Stimulated activated CD8-positive, alpha-beta memory T cell treated with anti-CD3 and anti-CD28 coated beads, Interleukin-2, amount 100 ng/mL, for 48 hours (primary cell): ENCODE measurements at places on chromosomes 5 and 9.

DNA sequence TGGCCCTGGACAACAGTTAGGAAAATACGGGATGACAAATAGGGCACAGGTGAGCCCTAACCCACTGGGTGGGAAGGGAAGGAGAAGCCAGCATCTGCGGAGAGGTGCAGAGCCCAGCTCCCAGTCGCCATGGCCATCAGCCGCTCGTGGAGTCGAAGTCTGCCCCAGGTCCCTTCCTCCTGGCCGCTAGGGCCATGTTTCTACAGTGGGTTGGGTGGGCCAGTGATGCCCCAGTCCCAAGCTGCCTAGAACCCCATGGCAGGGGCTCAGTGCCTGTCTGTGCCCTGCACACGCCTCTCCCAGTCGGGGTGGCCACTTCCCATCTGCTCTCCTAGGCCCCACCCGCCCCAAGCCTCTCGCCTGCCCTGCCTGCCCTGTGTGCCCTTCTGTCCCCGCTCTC, 34.8 kb downstream of the OLFM1 start:
- no peak for DNase-seq

- no peak for DNase-seq
These were observed 12.2 kb downstream of the ERGIC1 start for GRCh38 chr5:172846249-172846648.

GRCh38 chr5:123928401-123928800, 416.4 kb downstream of the CSNK1G3 start:
- no peak for DNase-seq

DNA sequence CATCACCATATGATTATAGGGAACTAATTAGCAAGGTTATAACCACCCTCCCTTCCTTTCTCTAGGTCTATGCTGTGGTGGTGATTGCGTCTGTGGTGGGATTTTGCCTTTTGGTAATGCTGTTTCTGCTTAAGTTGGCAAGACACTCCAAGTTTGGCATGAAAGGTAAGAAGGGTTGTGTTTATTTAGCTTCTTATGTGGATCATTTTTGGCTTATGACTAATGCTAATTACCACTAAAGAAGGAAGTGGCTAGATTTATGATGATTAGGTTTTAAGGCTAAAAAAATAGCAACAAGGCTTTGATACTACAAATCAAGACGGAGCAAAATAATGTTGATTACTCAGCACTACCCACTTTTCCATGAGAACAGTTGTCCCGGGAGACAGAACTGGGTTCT, 82.4 kb downstream of the NTRK2 start:
- no peak for DNase-seq

DNA sequence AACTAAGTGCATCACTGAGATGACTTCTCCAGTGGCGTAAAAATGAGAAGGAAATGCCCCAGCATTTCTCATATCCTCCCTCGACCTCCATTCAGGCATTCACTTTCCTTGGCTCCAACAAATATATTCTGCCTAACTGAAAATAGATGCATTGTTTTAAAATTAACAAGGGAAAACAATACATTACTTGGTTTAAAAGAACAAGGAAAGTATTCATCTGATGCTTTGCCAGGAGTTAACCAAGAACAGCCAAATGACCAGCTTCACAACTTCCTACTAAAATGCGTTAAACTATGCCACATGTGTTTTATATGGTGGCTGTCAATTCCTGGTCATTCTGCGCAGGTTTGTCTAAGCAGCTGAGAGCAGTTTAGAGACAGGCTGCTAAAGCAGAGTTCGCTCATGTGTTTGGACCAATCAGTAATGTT, 121.4 kb downstream of the GNAQ start:
- no peak for DNase-seq

DNA sequence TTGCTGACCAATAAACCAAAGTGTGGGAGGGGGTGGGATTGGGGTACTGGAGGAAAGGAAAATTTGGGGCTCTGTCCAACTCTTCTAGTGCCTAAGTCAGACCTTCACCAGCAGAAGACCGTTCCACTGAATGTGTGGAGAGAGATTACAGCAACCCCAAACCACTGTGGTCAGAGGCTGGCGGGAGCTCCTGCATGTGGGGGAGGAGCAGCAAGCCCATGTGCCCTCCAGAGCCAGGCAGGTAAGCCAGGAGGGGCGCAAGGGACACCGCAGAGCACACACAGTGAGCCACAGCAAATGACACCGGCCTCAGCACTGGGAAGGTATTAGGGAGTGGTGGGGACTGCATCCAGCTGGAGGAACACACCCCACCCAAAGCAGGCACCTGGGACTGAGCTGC, 62.9 kb downstream of the SMIM23 start:
- no peak for DNase-seq

- DNase-seq, result no peak
These were observed 102.2 kb upstream of the CHD1 start for GRCh38 chr5:99030906-99031440.

DNA sequence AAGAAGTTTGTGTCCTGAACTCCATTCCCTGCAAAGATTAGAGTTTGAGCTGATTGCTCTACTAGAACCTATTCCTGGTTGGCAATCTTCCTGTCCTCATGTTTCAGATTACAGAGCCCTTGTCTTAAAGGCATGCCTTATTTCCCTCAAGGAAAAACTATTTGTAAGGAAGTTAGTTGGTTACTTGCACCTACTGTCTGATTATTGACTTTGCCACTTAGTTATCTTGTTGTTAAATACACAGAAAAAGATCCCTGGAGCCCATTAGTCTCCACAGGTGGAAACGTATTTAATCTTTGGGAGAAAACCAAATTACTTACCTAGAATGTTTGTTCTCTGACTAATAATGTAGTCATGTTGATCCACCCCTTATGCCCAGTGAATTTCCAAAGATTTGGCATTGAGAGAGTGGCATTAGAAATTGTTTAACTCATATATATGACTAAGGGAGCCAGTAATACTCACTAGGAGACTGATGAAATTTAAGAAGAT, 132.3 kb upstream of the ELL2 start:
- DNase-seq, result no peak

DNA sequence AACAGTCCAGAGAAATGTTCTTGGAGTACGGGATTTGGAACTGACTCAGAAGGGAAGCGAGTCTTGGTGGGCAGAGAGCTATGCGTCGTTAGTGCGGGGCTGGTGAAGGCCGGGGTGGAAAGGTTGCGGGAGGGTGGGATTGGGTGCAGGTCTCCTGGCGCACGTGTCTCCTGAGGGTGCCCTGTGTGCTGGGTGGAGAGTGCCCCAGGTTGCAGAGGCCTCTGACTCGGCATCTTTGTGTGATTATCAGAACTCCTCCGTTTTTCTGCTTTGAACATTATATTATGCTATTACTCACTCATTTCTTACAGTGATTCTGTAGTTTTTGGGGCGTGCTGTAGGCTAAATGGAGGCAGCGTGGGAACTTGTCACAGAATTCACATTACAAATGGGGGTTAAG, 11.4 kb downstream of the CEP72 start:
- DNase-seq, result no peak

DNA sequence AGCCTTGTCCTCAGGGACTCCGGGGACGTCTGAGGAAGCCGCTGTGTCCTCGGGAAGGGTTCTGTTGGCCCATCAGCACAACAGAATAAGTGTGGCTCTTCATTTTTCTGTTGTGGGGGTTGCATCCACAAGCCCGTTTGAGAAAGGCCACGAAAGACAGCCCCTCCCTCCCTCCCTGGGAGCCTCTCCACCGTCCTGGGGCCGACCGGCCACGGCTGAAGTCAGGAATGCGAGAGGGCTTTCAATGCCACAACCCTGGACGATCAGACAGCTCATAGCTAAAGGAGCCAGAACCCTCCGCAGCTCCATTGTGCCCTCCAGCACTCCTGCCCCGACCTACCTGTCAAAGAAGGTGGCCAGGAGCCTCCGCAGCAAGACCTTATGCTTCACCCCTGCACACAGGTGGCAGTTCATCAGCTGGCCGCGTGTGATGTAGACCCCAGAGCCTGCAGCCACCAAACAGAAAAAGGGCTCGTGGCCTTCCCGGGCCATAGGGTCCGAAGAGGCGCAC, 52.4 kb upstream of the UBAC1 start:
- DNase-seq, result no peak

GRCh38 chr9:77022783-77023440, 3.5 kb downstream of the FOXB2 start:
- DNase-seq, result no peak

- DNase-seq, result peak; percentile 27
These were observed 157.0 kb downstream of the RGS3 start for GRCh38 chr9:113620377-113621161.

DNA sequence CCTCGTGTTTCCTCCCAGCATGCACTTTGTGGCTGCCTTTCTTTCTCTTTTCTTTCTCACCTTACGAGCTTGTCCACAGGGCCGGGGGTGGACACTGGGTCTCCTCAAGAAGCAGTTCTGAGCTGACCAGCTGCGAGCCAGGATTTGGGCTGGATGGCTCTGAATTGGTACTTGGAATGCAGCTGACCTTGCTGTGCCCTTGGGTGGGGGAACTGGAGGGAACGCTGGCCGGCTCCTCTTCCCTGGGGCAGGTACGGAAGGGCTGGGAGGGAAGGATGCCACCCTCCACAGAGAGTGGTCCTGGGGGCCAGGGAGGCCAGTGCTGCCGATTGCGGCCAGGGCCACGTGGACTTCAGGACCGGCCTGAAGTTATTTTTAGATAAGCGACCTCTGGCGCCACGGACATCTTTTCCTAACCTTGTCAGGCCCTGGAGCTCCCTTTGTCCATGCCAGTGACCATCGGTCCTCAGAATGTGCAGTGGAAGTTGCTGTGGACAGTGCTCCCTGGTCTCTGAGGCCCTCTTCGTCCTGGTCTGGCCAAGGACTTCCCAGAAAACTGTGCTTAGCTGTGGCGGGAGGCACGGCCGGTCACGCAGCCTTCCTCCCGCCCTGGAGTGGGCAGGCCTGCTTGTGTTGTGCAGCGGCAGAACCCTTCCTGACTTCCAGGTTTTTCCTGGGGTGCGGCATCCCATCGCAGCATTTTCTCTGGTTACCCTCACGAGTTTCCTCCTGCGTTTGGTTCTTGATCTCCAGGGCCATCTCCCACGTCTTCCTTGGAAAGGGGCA, 13.5 kb upstream of the AHRR start:
- no peak for DNase-seq

DNA sequence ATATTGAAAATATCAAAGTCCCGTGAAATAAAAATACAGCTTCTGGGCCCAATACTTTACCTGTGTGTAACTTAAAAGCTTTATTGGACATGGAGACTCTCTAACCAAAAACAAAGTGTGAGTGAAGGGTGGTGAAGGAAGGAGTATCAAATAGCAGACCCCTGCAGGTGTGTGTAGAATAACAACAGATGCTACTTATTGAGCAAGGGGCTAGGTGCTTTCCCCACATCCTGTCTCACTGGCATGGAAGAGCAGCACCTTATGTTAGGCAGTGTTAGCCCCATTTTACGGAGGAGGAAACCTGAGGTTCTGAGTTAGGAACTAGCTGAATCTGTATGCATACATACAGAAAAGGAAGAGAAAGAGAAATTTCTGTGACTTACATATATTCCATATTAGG, 21.8 kb downstream of the SLIT3 start:
- DNase-seq, result no peak

GRCh38 chr9:76004526-76004925, 114.1 kb downstream of the PCSK5 start:
- no peak for DNase-seq

DNA sequence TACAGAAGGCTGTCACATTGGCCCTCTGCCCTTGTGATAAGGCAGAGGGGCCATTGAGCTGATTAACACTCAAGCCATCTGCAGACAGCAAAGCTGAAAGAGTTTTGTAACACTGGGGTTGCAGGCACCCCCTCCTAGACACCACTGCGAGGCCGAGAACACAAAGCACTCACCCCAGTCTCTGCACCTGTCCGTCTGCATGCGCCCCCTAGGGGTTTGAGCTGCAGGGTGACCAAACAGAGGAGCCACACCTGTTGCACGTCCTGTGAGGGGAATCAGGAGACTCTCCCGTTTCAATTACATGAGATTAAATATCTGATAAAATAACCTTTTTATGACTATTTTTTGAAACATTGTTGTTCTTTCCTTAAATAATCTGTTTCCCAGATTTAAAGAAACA, 1180.4 kb downstream of the CDH9 start:
- DNase-seq, result no peak

GRCh38 chr9:132989414-132989996, 11.0 kb downstream of the GFI1B start:
- DNase-seq, result no peak

GRCh38 chr5:135713161-135713915, 121.1 kb upstream of the SLC25A48 start:
- DNase-seq, result no peak

DNA sequence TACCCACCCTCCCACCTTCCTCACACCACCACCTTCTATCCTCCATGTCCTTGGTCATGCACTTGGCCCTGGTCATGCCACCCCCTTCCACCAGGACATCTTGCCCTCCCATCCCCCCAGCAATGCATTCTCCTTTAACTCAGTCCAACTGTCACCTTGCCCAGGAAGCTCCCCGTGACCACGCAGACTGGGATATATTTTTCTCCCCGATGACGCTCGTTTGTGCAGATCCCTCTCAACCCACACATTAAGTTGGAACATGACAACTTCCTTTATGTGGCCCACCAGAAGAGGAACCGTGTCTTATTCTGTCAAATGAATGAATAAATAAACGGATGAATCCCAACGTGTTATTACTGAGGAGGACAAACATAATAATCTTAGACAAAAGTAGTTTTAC, 82.8 kb upstream of the TAS2R1 start:
- DNase-seq, result no peak

- no peak for DNase-seq
These were observed 553.8 kb upstream of the C9orf72 start for GRCh38 chr9:28127101-28127500.

- DNase-seq, result no peak
These were observed 2.4 kb downstream of the MRPS2 start for GRCh38 chr9:135502873-135503321.

DNA sequence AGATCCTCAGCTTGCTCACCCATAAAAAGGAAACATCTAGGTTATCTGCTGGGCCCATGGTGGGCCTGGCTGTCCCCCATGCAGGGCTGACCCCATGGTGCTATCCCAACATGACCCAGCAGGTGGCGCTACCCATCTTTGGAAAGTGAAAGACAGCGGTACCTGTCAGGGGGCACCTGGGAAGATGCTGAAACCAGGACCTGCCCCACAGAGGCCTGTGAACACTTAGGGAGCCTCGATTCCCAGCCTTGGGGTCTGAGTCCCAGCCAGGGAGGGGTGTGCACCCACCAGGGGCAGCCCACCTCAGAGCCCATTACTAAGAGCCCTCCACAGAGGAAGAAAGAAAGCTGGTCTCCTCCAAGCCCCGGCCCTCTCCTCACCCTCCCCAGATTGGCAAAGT, 46.6 kb upstream of the IPPK start:
- DNase-seq, result peak; percentile 71

GRCh38 chr5:103005276-103005675, 114.7 kb downstream of the GIN1 start:
- no peak for DNase-seq

GRCh38 chr5:173011566-173011965, 28.0 kb downstream of the ATP6V0E1 start:
- no peak for DNase-seq

DNA sequence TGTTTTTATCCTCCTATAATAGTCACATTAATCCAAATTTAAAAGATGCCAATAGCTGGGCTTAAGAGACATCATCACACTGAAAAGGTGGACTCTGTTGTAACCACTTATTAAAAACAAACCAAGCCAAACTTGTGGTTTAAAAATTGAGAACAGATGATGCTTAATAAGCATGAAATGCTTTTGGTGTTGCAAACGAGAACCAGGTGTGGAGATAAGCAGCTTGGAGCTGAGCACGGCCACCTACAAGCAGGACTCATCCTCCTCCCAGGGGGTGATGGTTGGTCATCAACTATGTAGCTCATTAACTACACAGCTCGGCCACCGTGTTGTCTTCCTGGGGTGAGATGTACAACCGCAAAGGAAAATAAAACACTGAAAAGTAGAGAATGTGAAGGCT, 154.4 kb downstream of the NPR3 start:
- DNase-seq, result no peak

- DNase-seq, result no peak
These were observed 95.9 kb downstream of the CDH9 start for GRCh38 chr5:26942481-26942880.
